ENCODE measurements at places on chromosomes 16 and 17.

DNA sequence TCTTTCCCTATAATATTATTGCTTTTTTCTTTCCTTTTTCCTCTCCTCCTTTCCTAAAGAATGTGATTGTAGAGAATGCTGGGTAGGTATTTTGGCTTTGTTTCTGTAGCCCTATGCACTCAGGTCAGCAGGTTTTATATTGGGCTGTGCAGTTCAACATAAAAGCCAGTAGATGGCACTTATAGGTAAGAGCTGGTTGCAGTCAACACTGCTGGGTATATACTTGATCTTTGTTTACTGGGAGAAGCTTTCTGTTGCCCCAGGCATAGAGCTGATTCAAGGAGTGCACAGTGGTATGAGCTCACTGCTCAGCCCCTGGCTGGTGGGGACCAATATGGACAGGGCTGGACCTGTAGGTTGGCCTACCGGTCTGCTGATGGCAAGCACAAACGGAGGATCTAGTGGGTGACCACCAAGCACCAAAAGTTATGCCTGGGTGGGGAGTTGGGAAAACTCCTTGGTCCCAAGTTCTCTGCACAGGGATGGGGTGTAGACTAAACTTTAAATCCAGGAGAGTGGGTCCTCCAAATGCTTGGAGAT lies 378.9 kb downstream of the PMP22 start:
- DNase-seq: no peak

DNA sequence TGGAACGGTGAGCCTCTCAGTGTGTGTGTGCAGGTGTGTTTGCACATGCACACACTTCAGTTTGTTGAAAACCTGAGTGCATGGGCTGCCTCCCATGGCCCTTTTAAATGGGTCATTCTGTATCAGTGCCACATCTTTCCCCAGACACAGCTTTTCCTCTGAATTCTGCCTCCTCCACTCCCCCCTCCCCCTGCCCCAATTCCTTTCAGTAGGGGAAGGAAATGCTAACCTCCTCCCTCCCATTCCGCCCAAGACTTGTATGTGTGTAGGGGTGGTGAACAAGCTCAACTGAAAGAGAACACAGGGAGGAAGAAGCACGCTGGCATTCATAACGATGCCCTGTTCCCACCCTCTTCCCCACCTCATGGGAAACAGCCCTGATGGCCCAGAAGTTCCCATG lies 34.3 kb downstream of the C17orf75 start:
- no peak for DNase-seq

DNA sequence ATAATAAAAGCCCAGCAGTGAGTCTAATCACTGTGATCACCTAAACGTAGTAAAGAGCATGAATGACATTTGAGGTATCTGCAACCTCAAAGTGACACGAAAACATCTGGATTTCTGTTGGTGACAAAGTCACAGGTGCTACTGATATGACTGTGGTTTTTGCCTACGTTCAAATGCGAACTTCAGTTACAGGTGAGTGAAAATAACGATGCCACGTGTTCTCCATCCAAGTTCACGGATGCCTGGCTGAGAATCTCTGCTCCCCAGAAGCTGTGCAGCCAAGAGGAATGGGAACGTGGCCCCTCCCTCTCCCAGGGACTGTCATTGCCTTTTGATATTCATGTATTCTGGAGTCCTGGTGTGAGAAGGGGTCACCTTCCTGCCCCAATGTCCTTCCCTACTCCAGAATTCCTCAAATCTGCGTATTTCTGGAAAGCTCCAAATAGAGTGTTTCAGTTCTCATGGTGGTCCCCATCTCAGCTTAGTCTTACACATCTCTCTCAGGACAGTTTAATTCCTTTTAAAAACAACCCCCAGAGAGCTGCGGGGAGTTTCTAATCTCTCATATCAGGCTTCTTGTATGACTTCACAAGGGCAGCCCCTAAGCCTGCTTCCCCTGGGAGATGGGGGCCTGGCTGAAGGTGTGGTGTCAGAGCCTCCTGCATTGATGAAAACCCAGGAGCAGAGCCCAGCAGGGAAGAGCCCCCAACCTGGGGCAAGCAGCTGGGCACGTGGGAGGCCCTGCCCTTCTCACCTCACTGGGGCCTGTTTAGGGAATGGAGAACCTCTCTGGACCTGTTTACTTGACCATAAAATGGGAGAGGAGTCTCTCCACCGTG lies 25.8 kb downstream of the PIK3R5 start:
- DNase-seq: no peak

DNA sequence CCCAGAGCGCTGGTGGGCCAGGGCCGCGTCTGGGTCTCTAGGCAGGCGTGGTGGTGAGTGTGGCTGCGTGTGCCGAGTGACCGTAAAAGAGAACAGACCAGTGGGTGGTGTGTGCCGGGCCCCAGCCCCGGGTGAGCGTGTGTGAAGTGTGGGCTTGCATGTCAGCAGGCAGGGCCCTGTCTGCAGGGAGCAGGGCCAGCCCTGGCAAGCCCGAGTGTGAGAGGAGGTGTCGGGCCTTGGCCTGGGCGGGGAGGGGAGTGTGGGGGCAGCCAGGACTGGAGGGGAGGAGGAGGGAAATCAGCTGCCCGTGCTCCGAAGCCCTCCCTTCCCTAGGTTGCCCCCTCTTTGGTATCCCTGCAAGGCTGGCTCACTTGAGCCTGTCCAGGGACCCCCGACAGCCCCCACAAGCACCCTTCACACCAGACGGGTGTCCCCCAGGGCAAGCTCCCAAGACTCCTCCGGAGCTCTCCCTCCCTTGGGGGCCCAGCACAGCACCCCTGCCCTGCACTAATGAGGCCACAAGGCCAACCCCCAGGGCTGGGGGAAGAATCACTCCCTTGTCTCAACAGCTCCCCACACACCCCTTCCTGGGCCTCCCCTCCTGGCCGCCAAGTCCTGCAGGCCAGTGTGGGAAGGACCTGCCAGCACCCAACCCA lies 1.9 kb downstream of the USH1G start:
- no peak for DNase-seq

- no peak for DNase-seq
These were observed 7.9 kb downstream of the FNDC8 start for GRCh38 chr17:35129154-35129972.

DNA sequence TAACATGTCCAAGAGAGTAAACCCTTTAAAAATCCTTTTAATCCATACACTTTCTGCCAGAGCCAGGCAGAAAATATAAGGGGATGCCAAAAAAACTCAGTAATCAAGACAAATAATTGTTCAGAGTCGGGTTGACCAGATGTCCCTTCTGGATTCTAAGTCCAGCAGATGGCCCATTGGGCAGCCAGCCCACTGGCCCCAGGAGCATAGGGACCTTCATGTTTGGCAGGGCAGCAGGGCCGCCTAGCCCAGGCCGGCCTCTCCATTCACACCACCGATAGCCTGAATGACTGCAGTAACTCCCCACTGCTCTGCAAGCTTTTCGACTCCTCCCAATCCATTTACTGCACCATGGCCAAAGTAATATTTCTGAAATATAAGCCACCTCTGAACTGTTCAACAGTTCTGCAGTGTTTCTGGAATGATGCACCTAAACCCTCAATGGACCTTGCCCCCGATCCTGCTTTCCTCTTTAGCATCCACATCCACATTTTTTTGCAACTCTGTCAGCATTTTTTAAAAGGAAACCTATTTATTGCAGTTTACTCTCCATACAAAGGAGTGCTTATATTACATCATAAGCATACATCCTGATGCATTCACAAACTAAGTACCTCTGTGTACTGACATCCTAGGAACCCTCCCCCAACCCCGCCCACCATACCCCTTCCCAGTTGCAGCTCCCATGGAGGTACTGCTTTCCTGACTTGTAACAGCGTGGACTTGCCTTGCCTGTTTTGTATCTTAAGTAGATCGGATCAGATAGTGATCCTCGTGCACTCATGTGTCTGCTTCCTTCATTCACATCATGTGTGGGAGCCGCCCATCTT lies 46.4 kb downstream of the LDHD start:
- DNase-seq: no peak

DNA sequence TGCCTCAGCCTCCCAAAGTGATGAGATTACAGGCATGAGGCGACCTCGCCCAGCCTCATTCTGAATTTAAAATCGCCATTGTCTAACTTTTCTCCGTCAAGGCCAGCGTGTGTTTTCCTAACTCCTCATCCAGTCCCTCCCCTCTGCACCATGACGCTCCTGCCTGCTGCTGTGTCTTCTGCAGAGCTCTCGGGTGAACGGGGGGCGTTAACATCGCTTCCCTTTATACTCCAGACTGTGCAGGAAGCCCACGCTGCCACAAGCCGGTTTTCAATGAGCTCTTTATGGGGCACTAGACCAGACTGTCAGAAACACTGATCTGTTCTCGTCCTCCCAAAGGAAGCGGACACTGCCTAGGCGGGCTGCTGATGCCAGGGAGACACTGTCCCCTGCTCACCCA lies 13.2 kb downstream of the AANAT start:
- DNase-seq: no peak

- DNase-seq: no peak
These were observed 177.1 kb downstream of the RAB11FIP4 start for GRCh38 chr17:31568539-31568938.

- no peak for DNase-seq
These were observed 40.5 kb downstream of the ANKRD11 start for GRCh38 chr16:89449726-89450335.

GRCh38 chr17:37838276-37838675 lies 85.9 kb upstream of the TBC1D3K start:
- DNase-seq: no peak

GRCh38 chr16:2244301-2244700 lies 7.1 kb downstream of the ECI1 start:
- no peak for DNase-seq

DNA sequence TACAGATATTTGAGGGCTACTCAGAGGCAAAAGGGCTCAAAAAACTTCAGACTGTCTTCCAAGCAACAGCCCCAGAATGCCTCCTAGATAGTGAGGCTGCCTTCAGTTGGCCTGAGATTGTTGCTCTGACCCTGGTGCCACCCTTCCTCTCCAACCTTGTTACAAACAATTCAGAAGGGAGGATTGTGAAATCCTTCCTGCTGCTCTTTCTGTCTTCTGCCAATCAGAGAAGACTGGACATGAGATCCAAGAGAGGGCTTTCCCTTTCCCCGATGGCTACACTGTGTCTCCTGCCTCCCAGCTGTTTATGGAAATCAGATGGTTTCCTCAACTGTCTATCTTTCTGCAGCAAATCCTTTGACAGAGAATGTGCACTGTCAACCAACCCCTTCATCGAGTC lies 419.9 kb downstream of the CDH13 start:
- no peak for DNase-seq

DNA sequence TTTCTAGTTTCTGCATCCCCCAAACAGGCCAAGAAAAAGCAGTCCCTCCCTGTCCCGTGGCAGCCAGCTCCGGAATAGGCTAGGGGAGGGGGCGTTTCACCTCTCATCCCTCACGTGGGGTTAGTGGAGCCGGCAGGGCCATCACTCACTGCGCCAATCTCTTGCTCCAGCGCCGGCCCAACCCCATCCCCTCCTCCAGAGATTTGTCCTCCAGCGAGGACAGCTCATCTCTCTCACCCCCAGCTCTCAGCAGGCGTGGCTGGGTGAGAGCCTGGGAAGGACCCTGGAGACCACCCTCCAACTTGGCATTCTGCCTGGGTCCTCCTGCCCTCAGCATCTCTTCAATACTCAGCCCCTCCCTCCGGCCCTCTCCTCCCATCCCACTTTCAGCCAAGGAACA lies 74.1 kb downstream of the TMEM132E start:
- DNase-seq: no peak

DNA sequence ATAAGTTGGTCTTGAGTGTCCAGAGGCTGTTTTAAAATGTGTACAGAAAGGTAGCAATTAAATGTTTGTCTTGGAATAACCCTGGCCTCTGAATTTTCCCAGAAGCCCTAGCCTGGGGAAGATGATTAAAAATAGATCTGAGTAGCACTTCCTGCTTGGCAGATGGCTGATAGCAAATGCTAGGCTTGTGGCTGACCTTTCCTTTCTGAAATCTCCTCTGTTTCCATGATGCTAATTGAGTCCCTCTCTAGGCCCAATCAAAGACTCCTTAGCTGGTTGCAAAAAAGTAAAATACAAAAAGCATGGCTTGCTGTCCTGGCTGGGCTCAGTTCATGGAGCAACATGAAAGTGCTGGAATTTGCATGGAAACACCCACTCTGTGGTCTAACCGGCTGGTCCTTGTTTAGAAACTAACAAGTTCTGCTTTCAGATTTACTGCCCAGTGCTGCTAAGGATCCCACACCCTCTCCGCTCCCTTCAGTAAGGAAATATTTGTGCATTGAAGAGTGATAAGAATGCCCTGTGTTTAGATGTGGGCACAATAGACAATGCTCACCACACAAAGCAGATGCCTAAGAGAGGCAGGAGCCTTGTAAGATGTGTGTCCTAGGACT lies 40.8 kb downstream of the YPEL2 start:
- DNase-seq: no peak

- no peak for DNase-seq
These were observed 207.1 kb downstream of the LGALS9B start for GRCh38 chr17:20260268-20260667.

GRCh38 chr17:18851201-18851600 lies 6.7 kb upstream of the PRPSAP2 start:
- no peak for DNase-seq

DNA sequence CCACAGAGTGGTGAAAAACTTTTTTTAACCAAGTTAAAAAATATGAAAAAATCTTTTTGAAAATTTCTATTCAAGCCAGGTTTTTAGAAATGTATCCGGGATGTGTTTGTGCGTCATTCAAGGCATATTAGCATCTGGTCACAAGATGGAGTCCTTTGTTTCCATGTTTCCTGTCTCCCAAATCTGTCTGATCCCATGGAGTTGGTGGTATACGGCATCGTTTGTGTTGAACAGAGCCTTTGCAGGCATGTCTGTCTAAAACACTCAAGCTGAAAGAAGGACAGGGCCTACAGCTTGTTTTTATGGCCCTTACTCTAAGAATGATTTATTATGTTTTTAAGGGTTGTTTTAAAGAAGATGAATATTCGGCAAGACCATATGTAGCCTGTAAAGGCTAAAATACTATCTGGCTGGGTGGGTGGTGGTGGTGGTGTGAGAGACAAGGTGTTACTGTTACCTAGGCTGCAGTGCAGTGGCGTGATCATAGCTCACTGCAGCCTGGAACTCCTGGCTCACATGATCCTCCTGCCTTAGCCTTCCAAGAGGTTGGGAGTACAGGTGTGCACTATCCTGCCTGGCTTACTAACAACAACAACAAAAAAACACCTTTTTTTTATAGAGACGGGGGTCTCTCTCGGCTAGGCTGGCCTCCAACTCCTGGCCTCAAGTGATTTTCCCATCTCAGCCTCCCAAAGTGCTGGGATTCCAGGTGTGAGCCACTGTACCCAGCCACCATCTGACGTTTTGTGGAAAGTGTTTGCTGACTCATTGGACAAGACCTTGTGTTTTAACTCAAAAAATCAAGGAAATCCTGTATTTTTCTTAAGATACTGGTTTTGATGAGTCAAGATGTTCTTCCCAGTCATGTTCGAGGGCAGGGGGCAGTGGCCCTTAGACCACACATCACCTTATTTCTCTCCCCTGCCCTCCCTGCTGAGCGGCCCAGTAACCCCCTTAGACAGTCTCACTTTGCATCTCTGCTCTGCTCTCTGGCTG lies 52.2 kb downstream of the NDE1 start:
- no peak for DNase-seq

All from stimulated activated CD4-positive, alpha-beta T cell treated with anti-CD3 and anti-CD28 coated beads, Interleukin-1b, Interleukin-23, amount 100 ng/mL, for 4 hours (primary cell).